Stimulated activated CD4-positive, alpha-beta T cell treated with anti-CD3 and anti-CD28 coated beads, Interleukin-1b, Interleukin-23, amount 100 ng/mL, for 24 hours (primary cell): ENCODE measurements at places on chromosomes 1 and 21.

- no peak for DNase-seq
Observed at GRCh38 chr21:34944015-34944755, 104.9 kb downstream of the RUNX1 start.

- DNase-seq, result no peak
Observed at GRCh38 chr1:234118911-234119310, 214.4 kb downstream of the SLC35F3 start.

GRCh38 chr1:221706876-221707582 is 34.9 kb downstream of the DUSP10 start:
- DNase-seq, result no peak

GRCh38 chr1:230627767-230628166 is 14.5 kb upstream of the COG2 start:
- DNase-seq, result no peak

DNA sequence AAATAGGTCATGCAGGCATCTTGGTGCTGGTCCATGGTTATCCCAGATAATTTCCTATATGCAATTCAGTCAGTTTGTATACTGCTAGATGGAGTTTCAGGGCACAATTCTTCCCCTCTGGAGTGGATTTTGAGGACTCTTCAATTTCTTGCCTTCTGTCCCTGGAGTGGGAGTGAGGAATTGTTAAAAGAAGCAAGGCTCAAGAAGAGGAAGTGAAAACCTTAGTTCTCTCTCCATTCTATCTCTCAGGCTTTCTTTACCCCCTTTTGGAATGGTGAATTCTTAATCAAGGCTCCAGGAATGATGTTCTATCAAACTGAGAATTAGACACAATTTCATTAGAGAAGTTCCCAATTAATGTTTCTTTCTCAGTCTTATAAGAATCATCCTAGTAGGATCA is 67.1 kb downstream of the RWDD3 start:
- no peak for DNase-seq

GRCh38 chr21:45164838-45165237 is 90.5 kb downstream of the ADARB1 start:
- no peak for DNase-seq

- no peak for DNase-seq
Observed at GRCh38 chr1:3577300-3577699, 34.0 kb downstream of the MEGF6 start.

DNA sequence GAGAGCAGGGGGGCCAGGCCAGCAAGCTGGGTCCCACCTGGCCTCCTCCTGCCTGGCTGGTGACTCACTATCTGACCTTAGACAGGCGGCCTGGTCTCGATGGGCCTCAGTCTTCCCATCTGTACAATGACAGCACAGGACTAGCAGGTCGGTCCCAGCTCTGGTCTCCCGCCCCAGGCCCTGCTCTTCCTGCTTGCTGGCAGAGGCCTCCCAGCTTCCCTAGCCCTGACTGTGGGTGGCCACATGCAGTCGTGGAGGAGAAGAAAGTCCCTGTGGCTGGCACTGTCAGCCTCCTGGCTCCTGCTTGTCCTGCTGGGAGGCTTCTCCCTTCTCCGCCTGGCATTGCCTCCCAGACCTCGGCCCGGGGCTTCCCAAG is 817 bp downstream of the EXTL1 start:
- DNase-seq, result no peak

GRCh38 chr1:50493710-50494109 is 70.5 kb upstream of the DMRTA2 start:
- DNase-seq, result no peak

GRCh38 chr1:78787544-78787943 is 137.9 kb downstream of the IFI44 start:
- DNase-seq, result no peak

DNA sequence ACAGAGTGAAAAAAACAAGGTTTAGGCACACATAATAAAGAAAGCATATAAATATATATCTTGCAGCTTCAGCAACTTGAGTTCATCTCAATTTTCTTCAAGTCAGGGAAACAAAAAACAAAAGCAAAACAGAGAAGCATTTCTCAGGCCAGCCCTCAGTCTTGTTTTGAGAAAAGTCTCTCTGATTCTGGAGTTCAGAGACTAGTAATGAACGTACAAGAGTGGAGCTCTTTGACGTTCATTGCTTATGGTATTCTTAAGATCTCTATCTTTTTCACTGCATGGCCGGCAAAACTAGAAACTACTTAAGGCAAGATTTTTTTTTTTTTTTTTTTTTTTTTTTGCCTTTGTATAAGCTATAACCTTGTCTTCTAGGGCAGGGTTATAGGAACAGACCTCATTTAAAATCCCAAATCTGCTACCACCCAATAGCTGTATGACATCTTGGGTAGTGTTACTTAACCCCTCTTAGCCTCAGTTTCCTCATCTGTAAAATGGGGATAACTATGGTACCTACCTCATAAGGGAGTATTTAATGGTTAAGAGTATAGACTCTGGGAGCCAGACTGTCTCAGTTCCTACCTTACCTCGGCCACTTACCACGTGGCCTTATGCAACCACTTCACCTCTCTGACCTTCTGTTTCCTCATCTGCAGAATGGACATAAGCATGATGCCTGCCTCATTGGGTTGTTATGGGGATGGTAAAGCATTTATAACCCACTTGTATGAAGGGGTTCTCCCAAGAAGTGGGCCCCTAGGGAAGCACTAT is 33.6 kb downstream of the LMO4 start:
- no peak for DNase-seq

DNA sequence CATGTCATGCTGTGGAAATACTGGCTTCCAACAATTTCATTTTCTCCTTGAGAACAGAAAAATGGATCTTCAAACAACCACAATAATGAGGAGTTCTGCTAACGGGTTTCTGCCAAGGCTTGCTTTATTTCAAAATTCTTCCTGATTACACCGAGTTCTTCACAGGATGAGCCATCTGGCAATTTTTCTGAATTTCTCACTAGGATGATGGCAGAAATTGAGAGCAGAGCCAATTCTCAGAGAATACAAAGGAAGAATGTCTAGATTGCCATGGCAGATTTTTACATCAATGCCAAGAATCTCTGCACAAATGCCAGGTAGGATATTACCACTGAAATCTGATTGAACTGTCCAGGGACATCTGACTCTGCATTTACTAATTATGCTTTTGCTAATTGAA is 619.0 kb upstream of the CHRM3 start:
- no peak for DNase-seq

- no peak for DNase-seq
Observed at GRCh38 chr21:41655259-41655658, 111.6 kb downstream of the RIPK4 start.

GRCh38 chr1:234781241-234782065 is 171.5 kb upstream of the IRF2BP2 start:
- no peak for DNase-seq

DNA sequence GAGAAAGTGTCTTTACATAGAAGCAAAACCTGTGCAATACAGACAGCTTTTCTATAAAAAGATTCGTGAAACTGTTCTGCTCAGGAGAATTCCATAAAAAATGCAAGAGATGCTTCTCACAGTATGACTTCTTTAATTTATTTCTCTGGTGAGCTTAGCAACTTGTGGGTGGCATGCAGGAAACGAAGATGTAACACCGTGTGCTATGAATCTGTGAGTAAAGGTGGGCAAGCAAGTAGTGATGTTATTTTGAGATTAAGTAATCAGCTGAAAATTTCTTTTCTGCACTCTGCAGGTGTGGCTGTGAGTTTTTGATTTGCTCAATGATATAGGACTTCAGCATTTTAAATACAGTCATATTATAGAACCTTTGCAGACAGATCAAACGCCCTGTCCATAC is 656.8 kb upstream of the NCAM2 start:
- no peak for DNase-seq

- DNase-seq, result no peak
Observed at GRCh38 chr1:199029855-199030254, 391.0 kb downstream of the PTPRC start.

GRCh38 chr1:86503406-86504136 is 34.8 kb downstream of the CLCA1 start:
- DNase-seq, result no peak

DNA sequence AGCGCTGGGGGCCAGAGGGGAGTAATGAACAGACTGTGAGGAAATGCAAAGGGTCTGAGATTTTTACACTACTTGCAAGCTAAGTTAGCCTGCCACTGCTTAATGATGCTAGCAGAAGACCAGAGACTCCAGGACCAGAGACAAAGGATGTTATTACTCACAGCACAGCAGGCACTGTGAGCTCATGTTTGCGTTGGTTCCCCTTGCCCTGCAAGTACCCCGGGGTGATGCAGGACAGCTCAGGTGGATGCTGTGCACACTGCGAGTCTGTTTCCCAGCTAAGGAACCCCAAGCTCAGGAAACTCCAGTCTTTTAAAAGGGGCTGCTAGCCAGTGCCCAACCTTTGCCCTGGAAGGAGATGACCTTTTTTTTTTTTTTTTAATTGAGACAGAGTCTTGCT is 1.2 kb downstream of the FHAD1 start:
- DNase-seq, result no peak

DNA sequence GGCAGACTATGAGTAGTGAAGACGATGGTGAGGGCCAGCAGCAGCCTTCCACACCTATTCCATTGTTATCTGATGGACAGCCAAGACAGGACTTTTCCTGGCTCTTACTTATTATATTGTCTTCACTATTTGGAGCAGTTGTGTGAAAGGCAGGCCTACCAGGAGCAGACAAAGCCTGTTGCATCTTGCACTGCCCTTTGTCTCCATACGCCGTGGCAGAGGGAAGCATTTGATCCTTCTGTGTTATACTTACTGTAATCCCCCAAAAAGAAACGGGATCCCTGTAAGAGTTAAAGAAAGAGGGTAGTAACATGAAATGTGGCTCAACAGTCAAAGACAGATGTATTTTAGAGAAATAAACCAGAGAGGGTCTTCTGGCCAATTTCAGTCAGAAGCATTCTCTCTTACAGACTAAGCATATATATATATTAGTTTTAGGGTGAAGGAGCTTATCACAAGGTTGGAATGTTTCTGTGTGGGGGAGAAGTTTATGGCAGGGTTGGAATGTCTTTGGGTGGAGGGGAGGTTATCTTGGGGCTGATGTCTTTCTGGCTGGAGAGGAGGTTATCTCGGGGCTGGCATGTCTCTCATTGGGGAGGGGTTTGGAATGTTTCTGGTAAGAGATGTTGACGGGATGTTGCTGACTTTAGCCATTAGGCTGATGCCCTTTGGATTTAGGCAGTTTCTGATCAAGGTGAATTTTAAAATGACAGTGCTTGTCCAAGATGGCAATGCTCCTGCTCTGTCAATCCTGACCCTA is 23.4 kb upstream of the HSD3B1 start:
- DNase-seq, result no peak

DNA sequence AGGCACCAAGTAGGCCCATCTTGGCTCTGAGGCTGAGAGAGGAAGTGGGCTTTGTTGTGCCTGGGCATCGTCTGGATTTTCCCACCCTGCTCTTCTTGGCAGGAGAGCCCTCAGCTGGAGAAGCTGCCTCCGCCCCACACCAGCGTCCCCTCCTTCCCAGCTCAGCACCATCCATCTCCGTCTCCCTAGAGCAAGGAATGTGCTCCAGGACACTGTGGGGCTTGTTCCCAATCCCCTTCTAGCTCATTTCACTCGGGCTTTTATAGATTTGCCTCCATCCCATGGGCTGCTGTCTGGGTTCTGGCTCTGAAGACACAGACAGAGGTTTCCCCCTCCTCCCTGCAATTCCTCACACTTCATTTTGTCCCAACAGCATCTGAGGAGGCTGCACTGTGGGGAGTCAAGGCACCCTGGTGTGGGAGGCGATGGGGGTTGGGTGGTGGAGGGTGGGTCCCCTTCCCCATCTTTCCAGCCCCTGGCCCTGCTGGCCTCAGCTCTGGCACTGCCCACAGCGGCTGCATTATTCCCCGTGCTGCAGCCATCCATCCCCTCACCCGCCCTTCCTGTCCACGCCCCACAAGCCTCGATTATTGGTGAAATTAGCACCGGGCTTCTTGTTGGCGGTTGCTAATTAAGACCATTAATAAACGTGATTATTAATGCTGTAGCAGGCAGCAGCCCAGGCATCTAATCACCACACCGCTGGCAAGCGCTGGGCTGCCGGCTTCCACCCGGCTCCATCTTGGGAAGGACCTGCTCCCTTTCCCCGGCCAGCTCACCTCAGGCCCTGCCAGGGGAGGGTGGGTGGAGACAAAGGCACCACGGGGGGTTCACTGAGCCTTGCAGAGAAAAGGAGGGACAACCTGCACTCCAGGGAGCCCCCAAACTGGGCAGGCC is 21.7 kb downstream of the RHBG start:
- DNase-seq, result no peak

DNA sequence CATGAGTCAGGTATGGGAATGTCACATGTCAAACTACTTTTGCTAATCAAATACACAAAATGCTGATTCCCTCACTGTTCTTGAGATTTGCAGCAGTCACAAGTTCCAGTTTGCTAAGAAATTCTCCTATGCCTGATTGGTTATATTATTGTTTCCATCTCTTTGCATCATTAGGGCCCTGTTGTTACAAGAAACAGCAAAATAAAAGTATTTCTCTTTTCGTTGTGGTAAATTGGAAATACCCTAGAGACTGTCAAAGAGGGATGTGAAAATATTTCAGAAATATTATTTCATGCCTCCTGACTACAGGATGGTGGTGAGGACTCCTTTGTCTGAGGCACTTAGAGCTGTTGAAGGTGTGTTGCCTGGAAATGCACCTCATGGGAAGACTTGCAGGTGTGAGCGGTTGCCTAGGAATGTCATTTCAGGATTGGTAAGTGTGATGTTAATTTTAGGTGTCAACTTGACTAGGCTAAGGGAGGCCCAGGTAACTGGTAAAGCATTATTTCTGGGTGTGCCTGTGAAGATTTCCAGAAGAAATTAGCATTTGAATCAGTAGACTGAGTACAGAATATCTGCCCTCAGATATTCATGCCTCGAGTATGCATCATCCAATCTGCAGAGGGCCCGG is 117.4 kb downstream of the ROR1 start:
- DNase-seq, result no peak
